ENCODE measurements at places on chromosomes 7 and 10. TPM values are rescaled to one million over a fixed set of nuclear protein-coding genes. Genes with fewer than 3 reads are reported as not detected.

DNA sequence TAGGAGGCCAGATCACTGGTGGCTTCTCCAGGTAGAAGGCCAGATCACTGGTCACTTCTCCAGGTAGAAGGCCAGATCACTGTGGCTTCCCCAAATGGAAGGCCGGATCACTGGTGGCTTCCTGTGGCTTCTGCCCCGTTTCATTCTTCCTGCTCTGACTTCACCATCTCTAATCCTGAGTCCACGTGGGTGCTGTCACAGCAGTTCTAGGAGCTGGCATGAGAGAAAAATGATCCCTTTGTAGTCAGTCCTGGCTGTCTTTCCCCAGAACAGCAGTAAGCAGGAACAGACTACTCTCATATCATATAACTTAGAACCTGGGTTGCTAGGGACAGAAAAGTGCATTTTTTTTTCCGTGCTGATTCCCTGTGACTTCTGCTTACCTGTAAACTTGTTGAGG, 90.9 kb downstream of the ACTR3B start:
- no peak for DNase-seq

The MRM2 gene
- polyA plus RNA-seq = 26.2 TPM

GRCh38 chr10:114033566-114033965, 10.1 kb upstream of the ADRB1 start:
- DNase-seq = no peak

DNA sequence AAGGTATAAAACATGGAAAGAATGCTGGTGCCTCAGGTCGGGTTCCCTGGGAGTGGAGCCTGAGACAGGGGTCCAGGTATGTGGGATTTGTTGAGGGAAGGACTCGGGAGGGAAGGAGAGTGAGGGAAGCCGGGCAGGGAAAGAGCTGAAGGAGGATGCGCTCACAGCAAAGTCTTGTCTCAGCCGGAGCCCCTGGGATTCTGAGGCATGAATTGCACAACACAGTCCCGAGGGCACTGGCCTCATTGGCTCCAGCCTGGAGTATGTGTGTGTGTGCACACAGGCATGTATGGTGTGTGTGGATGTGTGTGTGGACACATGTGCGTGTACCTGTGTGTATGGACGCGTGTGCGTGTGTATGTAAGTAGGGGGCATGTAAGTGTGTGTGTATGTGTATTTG, 87.4 kb downstream of the WDFY4 start:
- no peak for DNase-seq

DNA sequence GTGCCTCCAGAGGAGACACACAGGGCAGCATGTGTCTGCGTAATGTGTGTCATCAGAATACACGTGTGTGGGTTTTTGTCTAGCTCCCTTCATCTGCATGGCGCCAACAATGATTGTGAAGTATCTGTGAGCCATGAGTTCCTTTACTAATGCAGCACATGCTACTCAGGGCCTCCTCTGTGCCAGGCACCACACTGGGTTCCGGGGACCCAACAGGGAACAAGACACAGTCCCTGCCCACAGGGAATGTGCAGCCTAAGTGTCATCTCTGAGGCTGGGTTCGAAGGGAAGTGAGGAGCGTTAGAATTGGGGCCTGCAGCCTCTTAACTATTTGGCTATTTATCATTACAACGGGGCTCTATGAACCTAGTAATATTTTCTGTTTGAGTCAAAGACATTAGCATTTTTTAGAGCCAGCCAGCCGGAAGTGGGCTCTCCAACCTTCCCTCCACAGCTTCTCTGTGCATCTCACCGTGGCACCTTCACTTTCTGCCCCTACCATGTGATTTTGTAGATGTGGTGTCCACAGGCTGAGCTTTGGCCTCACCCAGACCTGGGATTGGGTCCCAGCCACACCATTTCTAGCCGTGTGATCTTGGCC, 43.9 kb upstream of the SRGN start:
- DNase-seq = no peak

DNA sequence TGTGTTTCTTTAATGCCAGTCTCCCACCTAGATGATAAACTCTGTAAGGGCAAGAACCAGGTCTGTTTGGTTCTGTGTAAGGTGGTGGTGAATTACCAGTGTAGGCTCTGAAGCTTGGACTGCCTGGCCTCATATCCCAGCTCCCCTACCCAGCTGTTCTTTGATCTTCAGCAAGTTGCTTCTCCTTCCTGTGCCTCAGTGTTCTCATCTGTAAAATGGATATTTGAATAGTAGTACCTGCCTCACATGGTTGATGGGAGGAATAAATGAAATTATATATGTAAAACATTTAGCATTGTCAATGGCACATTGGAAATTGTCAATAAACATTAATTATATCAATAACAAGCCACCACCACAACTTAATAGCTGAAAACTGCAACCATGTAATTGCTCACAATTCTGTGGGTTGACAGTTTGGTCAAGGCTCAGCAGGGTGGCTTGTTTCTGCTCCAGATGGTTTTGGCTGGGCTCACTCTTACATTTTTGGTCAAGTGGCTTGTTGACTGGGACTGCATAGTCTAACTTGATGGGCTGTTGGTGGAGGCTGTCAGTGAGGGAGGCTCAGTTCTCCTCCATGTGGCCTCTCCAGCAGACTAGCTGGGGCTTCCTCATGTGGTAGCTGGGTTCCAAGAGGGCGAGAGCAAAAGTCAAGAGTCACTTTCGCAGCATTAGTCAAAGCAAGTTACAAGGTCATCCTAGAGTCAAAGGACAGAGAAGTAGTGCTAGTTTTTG, 84.5 kb upstream of the DUSP5 start:
- no peak for DNase-seq

The ADARB2 gene
- polyA plus RNA-seq = 1.5 TPM

The TUBB8 gene
- 0.22 TPM for polyA plus RNA-seq

Data from left renal pelvis (tissue), 4 donors.